ENCODE measurements at places on chromosomes 4 and X.

- DNase-seq, result no peak
Measured at GRCh38 chr4:110171971-110172370, 26.4 kb downstream of the ELOVL6 start.

DNA sequence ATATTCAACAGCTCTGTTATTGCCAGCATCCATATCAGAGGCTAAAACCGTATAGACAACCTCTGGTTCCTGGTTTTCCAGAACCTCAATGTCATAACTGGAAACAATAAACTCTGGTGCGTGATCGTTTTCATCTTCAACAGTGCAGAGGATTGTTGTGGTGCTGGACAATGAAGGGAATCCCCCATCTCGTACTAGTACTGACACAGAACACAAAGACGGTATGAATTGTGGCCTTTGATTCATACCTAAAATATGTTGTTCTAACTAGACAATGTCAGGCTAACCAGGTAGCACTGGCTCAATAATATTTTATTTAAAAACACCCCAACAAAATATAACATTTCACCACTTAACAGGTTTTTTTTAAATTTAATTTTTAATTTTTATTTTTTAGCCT, 186.9 kb downstream of the DCHS2 start:
- no peak for DNase-seq

- DNase-seq, result no peak
Measured at GRCh38 chrX:51922561-51922960, 29.1 kb downstream of the MAGED1 start.

GRCh38 chr4:14269824-14270223, 642.3 kb upstream of the BOD1L1 start:
- peak; percentile 37 for DNase-seq

- peak; percentile 70 for DNase-seq
Measured at GRCh38 chrX:13658602-13659001, 5.7 kb downstream of the TCEANC start.

DNA sequence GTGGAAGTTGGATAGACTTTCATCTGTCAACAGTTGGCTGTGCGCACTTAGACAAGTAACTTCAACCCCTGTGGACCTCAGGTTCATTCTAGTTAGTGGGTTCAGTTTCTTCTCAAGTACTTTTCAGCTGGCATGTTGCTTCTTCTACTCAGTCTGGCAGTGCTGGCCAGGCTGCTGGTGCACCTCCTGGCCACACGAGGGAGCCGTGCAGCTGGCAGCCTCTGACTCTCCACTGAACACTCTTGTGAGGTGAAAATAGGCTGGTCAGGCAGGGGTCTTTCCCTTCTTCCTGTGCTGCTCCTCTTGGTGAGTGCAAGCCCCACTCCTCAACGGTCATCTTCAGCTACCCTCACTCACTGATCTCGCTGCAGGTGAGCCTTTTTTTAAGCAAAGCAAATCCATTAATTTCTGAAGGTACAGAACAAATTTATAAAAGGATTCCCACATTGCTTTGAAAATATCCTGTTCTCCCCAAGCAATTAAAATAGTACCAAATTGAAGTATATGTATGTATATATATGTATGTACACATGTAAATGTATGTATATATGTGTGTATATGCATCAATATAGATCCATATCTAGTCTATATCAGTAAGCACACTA, 30.6 kb downstream of the LONRF3 start:
- peak; percentile 57 for DNase-seq

DNA sequence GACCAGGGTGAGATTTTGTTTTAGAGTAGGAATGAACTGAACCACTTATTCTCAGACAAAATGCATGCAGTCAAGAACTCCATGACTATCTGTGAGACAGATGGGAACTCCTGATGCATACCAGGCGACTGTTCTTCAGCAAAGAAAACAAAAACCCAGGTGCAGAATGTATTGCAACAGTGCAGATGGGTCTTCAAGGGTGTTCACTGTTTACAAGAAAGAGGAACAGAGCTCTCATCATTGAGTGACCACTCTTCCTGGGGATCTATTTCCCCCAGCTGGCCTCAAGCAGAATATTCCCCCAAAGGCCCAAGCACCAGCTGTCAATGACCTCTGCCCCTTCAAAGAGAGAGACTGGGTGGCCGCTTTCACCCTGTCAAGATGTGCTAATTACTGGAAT, 39.7 kb upstream of the BMP3 start:
- peak; percentile 14 for DNase-seq

GRCh38 chr4:98744372-98745150, 86.2 kb upstream of the TSPAN5 start:
- no peak for DNase-seq

DNA sequence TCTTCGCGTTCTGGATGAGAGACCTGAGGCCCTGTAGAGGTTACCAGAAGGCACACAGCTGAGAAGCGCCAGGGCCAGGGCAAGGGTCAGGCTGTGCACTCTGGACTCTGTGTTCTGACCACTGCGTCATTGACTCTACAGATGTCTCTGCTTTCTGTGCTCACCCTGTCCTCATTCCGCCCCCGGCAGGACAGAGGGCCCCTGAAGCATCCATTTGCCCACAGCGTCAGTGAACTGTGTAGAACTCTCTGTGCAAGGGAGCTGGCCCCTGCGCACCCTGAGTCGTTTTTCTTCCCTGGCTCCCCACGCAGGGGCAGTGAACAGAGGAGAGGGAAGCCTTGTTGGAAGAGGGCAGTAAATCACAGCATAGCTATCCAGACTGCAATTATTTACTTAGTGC, 6.1 kb upstream of the WAS start:
- DNase-seq, result no peak

GRCh38 chr4:98262431-98262830, 1.2 kb downstream of the RAP1GDS1 start:
- DNase-seq, result peak; percentile 33

DNA sequence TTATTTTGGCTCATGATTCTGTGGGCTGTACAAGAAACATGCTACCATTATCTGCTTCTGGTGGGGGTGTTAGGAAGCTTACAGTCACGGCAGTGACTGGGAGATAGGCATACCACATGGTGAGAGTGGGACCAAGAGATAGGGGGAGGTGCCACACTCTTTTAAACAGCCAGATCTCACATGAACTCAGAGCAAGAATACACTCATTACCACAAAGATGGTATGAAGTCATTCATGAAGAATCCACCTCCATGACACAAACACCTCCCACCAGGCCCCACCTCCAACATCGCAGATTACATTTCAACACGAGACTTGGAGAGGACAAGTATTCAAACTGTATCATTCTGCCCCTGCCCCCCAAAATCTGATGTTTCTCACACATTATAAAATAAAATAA, 2396.7 kb downstream of the PCDH7 start:
- DNase-seq, result no peak

All from B cell (primary cell).